ENCODE measurements at places on chromosomes 5 and 9. TPM values are rescaled to one million over a fixed set of nuclear protein-coding genes. Genes with fewer than 3 reads are reported as not detected.

The ZFR gene
- 102 TPM for polyA plus RNA-seq

The C9orf153 gene
- 0.30 TPM for polyA plus RNA-seq

The GRXCR2 gene
- not detected for polyA plus RNA-seq

The HTR4 gene
- polyA plus RNA-seq: 1.6 TPM

The PPP3R2 gene
- polyA plus RNA-seq: 0.17 TPM

The PCDHA12 gene
- 4.8 TPM for polyA plus RNA-seq

The MSX2 gene
- polyA plus RNA-seq: 5.5 TPM

The NRG2 gene
- 10.0 TPM for polyA plus RNA-seq

The KCNV2 gene
- polyA plus RNA-seq: 0.57 TPM

The LCN12 gene
- polyA plus RNA-seq: 7.4 TPM

The TMEFF1 gene
- polyA plus RNA-seq: 17.8 TPM

The SLC6A19 gene
- polyA plus RNA-seq: 0.39 TPM
